Umbilical cord (tissue), 2 donors: ENCODE measurements at places on chromosomes 16 and 17.
A peak's percentile ranks its signal among the peaks of the same experiment; 100 is the strongest.

- DNase-seq, result no peak
These were observed 60.8 kb downstream of the SOCS3 start for GRCh38 chr17:78299049-78299448.

GRCh38 chr17:8327303-8327649 lies 12.4 kb upstream of the ODF4 start:
- no peak for DNase-seq

DNA sequence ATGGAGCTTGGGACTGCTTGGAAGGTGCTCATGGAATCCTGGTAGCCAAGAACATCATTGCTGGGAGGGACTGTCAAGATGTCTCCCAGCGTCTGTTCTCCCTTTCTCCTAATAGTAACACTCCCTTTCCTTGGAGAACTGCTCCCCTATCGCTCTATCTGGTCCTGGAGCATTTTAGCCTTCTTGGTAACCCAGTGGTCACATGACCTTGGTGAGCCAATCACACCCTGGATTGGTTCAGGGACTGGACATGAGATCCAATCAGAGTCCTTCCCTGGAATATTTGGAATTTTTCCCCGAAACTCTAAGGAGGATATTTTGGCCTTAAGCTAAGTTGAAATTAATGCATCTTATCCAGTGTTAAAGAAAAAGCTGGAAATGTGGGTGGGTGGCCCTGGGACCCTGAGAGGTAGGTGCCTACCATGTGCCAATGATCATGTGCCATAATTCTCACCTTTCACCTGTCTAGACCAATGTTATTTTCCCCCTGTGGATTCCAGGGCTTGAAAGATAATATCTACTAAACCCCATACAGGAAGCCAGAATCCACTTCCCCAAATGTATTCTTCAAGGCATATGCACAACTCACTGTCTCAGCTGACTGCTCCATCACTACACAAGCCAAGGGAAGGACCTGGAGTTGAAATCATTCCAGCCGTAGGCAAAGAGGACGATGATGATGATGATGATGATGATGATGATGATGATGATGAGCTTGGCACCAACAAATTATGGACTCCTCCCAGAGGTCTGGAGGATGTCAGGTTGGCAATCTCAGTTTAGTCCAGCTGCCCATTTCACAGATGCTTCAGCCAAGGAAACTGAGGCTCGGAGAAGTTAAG lies 193.2 kb downstream of the RAB11FIP4 start:
- no peak for DNase-seq

DNA sequence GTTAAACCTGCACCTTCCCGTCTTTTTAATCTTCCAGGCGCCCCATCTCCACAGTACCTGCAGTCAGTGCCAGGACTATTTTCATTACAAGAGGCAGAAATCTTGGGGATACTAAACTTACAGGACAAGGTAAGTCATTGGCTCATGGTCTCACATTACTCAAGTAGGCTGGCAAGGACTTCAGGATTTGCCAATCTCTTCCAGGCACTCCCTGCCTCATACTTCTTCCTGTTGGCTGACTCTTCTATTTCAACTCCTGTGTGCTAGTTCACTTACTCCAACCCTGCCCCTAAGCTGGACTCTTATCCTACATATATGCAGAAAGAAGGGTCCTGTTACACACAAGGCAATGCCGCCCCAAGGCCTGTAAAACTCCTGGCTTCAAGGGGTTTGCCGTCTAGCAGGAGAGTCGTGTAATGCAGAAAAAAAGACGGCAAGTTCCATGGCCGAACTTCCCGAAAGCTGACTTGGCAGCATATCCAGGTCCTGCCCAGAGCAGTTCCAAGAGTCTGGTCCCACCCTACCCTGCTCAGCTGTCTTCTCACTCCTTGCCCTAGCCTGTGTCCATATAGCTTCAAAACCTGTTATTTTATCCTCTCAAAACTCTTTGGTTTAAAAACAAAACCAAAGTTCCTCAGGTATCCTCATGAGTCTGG lies 14.8 kb downstream of the ERN1 start:
- DNase-seq, result no peak

DNA sequence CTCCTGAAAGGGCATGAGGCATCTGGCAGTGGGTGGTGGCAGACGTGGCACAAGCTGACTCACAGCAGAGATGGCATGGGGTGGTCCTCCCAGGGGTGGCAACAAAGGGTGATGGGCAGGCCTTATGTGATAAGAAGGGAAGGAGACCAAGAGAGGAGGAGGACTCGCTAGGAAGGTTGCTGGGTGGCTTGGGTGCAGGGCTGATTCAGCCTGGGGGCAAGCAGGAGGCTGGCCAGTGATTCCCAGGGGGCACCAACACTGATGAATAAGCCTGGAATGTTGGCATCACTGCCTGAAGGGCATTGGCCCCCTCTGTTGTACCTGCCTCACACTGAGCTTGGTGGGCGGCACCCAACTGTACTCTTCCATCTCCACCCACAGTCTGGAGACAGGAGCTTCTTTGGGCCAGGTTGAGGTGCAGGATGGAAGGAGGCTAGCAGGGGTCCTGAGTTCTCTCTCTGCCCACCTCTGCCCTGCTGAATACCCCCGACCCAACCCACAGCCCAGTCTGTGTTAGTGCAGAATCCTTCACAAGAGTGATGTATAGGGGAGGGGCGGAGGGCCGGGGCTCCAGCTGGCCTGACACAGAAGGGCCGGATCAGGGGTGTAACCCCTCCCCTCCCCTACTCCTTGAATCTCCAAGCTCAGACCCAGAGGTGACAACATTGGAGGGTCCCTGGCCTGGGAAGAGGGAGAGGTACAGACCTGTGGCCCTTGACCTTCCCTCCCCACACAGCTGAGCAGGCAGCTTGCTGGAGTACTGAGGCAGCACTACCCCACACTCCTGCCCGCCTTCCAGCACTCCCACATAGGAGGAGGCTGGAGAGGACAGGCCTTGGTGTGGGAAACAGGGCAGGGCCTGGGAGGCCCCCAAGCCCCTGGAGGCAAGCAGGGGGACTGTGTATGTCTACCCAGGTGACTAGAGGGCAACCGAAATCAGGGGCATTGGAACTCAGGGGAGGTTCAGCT lies 2.6 kb downstream of the STAC2 start:
- DNase-seq, result no peak

GRCh38 chr17:79923974-79924638 lies 84.9 kb upstream of the CBX4 start:
- DNase-seq, result no peak

- DNase-seq, result no peak
These were observed 15.4 kb upstream of the MRPL38 start for GRCh38 chr17:75920045-75920560.

DNA sequence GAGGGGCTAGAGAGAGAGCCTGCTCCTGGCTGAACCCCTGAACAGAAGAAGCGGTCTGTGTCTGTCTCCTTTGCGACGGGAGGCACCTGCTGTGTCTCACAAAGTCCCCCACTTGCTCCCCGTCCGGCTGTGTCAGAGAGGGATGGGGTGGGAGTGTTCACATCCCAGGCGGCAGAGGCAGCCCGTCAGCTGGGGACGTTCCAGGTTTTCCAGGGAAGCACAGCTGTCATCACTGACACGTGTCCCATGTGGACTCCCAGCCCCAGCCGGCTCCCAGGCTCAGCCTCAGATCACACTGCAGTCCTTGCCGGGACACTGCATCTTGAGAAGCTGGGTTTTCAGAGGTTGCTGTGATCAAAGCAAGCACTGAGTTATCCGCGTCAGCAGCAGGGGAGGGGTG lies 1.6 kb downstream of the TELO2 start:
- no peak for DNase-seq

GRCh38 chr16:79508294-79508693 lies 92.2 kb downstream of the MAF start:
- no peak for DNase-seq

- no peak for DNase-seq
These were observed 22.5 kb downstream of the ZZEF1 start for GRCh38 chr17:4120332-4120731.

DNA sequence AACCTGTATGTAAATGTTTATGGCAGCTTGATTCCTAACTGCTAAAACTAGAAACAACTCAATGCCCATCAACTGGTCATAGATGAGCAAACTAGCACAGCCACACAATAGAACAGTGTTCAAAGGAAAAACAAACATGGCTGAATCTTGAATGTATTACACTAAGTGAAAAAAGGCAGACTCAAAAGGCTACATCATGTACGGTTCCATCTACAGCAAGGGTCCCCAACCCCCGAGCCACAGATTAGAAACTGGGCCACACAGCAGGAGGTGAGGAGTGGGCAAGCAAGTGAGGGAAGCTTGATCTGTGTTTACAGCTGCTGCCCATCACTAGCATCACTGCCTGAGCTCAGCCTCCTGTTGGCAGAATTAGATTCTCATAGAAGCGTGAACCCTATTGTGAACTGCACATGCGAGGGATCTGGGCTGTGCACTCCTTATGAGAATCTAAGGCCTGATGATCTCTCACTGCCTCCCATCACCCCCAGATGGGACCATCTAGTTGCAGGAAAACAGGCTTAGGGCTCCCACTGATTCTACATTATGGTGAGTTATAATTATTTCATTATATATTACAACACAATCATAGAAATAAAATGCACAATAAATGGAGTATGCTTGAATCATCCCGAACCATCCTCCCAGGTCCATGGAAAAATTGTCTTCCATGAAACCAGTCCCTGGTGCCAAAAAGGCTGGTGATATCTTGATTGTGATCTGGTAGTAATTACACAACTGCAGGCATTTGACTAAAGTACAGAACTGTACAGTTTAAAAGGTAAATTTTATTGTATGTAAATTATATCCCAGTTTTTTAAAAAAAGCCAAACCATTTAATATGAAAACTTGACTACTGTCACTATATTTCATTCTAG lies 7.7 kb downstream of the CEP20 start:
- no peak for DNase-seq

- DNase-seq, result no peak
These were observed 17.5 kb downstream of the TTYH2 start for GRCh38 chr17:74230896-74231295.

DNA sequence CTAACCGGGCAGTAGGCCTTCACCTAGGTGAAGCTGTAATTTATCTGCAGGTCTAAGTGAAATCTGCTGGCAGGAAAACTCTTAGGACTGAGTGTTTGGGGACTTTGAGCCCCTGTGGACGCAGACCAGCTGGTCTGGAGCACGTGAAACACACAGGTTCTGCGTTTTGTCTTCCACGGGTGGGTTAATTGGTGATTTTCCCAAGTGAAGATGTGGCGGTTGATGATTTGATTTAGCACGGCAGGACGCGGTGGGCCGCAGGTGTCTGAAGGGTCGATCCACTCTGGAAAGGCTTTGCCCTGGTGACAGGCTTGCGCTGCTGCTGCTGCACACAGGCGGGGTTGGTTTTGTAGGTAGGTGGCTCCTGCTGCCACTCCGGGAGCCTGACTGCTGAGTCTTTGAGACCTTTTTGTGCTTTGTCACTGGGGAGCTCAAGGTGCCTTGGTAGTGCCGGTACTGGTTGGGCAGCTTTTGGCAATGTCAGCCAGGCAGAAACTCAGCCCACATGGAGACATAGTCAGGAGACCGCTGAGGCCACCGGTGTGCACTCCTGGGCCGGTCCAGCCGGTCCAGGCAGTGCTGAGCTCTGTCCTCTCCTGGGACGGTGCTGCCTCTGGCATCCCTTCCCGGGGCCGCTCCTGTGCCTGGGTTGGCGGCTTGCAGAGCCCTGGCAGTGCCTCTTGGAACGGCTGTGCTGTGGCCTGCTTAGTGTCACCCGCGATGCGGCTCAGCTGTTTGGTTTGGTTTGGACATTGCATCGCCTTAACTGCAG lies 2.3 kb downstream of the BAIAP2 start:
- DNase-seq, result peak; percentile 46

DNA sequence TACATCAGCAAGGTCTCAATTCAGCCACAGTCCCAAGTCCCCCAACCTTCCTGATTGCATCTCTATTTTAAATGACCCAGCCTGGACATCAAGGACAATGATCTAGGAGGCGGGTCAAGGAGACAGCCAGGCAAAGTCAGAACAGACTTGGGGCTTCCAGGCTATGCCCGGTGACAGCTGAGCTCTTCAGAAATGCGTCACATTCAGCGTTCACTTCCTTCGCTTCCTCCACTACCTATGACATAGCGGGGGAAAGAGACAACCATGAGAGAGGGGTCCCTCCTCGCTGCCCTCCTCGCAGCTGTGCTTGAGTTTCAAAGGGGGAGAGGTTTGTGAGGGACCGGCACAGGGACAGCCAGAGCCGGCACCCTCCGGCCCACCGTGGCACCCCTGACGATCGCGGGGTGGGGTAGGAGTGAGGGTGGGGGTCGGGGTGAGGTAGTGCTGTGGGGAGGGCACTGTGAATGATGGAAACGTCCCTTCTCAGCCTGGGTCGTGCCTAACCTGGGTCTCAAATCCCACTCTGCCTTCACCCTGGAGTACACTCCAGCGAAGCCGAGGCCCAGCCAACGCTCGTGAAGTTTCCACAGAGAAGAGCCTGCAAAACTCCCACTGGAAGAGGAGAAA lies 12.3 kb upstream of the LGALS3BP start:
- DNase-seq, result no peak

DNA sequence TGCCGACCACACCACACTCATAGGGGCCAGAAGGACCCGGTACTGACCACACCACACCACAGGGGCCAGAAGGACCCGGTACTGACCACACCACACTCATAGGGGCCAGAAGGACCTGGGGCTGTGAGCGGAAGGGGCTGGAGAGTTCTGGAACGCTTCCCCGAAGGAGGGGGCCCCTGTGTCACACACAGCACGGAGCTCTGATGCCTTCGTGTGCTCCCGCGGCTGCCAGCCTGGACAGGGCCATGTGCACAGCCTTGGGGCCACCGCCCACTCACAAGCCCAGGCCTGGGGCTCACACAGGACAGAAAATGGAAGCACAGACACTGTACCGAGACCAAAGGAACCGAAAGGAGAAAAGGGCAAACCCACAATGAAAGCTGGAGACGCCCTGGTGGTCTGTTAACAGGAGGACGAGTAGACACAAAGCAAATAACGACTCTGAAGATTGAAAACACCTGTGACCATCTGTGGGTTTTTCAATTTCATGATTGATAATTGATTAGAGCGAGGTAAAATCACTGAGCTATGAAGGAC lies 106.5 kb upstream of the METRNL start:
- no peak for DNase-seq

- no peak for DNase-seq
These were observed 19.2 kb downstream of the HS3ST3B1 start for GRCh38 chr17:14320098-14320497.

DNA sequence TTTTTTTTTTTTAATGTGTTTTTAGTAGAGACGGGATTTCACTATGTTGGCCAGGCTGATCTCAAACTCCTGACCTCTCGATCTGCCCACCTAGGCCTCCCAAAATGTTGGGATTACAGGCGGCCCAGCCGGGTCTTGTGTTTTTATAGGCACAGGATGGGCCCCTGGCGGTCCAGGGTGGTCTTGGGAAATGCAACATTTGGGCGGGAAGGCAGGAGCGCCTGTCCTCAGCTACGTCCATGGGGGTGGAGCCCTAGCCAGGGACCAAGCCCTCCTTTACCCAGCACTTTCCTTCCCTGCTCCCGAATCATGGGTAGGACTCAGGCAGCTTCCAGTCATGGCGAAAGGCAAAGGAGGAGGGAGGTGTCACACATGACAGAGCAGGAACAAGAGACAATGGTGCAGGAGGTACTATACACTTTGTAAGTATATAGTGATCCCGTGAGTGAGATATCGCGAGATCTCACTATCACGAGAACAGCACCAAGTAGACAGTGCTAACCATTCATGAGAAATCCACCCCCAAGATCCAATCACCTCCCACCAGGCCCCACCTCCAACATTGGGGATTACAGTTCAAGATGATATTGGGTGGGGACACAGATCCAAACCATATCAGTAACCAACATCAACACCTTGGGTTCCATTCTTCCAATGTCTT lies 226.7 kb upstream of the WSCD1 start:
- no peak for DNase-seq

GRCh38 chr17:2068031-2068518 lies 13.2 kb downstream of the HIC1 start:
- no peak for DNase-seq
